ENCODE measurements at places on chromosomes 4 and X.
A peak's percentile ranks its signal among the peaks of the same experiment; 100 is the strongest.

- DNase-seq: no peak
Observed at GRCh38 chr4:176788248-176788647, 4.5 kb downstream of the VEGFC start.

GRCh38 chrX:104351173-104351769 lies 96.5 kb upstream of the ESX1 start:
- DNase-seq: peak; percentile 81

- peak; percentile 91 for DNase-seq
Observed at GRCh38 chr4:152972821-152973628, 36.9 kb downstream of the FHDC1 start.

DNA sequence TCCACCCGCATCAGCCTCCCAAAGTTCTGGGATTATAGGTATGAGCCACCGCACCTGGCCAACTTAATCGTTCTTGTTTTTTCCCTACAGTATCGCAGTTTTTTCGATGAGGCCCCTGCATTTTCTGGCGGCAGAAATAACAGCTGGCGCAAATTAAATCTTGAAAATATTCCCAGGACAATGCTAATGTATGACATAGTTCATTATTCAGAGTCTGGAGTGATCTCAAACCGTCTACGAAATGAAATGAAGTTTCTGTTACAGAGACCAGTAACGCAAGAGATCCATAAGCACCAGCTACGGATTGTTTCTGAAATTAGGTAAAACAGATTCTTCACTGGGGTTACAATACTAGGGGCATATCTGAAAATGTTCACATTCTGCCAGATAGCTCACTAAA lies 27.3 kb downstream of the CXorf58 start:
- DNase-seq: peak; percentile 27

- peak; percentile 66 for DNase-seq
Observed at GRCh38 chrX:134749706-134750445, 91.6 kb upstream of the PLAC1 start.

DNA sequence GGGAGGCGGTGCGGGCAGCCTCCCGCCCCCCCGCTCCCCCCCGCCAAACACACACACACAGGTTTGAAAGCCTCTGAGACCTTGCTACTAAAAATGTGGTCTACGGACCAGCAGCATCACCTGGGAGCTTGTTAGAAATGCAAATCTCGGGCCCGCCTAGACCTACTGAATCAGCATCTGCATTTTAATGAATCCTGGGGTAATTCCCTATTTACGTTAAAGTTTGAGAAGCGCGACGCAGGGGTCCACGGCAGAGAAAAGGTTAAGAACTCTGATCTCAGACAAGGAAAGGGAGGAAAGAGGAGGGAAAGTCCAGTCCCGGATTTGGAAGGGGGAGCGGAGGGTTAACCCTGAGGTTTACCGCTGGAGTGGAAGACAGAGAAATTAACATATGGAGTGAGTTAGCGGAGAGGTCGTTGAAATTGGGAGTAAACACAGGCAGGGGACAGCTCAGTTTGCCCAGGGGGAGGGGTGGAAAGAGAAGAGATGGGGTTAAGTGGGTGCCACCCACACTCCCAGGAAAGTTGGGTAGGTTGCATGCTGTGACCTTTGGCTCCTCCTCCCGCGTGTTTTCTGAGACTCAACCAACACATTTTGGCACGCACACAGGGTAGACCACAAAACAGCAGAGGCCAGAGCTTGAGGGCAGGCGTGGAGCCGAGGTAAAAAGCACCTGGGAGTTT lies 483.6 kb downstream of the BCOR start:
- no peak for DNase-seq

DNA sequence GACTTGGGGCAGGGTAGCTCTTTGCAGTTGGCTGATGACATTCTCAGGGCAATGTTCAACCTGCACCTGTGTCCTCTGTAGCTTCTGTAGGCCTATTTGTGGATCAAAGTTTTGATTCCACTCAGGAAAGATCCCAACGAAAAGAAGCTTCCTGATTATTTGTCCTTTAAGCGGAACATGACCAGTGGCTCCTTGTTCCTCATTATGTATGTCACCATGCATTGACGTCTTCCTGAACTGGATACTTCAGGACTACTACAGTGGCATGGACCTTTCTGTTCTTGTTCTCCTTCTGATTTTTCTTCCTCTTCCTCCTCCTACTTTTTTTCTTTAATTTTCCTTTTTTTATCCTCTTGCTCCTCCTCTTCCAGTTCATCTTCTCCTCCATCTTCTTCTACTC lies 62.4 kb downstream of the NBDY start:
- no peak for DNase-seq

DNA sequence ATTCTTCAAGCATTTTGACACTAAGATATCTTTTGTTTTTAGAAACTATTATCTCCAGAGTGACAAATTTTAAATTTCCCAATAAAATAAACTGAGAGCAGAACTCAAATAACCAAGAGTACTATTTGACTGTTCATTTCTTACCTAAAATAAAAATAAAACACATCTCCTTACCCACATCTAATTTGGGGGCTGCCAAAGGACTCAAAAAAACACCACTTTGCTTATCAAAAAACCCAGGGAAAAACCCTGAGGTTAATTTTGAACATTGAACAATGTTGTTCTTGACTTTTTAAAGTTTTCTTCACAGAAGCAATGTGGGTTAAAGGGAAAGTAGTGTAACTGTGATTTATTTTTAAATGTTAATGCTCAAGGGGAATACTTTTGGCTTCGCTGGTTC lies 243.0 kb upstream of the HHIP start:
- DNase-seq: no peak

GRCh38 chr4:152534541-152535359 lies 1.1 kb downstream of the FBXW7 start:
- DNase-seq: peak; percentile 12

GRCh38 chr4:11628093-11628725 lies 199.5 kb upstream of the HS3ST1 start:
- no peak for DNase-seq

DNA sequence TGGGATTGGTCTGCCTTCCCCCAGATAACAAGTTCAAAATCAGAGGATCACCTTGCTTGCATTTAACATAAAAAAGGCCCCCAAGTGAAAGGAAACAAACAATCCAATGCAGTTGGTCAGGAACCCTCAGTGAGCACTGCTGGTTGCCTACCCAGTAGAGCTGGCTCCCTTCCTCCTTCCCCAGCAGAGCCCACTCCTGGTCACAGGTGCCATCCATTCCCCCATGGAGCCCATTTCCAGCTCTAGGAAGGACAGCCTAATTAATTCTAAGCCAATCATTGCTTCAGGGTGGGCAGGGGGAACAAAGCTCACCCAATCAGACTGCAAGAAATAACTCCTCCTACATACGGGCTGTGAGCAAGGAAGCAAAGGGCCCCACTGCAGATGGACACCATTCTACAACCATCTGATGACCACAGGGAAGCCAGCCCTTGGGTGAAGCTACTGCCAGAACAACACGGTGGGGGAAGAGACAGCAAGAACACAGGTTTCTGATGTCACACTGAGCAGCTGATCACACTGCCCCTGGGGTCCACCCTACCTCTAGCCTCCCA lies 86.5 kb downstream of the SH3KBP1 start:
- no peak for DNase-seq

GRCh38 chr4:152117933-152118507 lies 357.2 kb upstream of the GATB start:
- no peak for DNase-seq

GRCh38 chr4:162869157-162869556 lies 297.5 kb downstream of the NAF1 start:
- DNase-seq: no peak

DNA sequence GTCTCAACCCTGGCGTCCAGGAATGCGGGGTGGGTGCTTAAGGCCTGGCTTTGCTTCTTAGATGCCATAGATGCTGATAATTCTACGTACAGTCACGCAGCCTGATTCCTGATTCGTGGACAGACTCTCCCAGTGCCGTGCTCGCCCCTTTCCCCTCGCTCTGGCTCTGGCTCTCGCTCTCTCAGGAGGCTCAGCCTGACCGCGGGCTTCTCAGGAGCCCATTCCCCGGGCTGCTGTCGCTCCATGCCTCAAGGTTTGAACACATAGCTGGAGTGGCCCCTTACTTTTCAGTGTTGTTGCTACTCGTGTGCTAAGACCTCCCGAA lies 59.2 kb upstream of the ZC4H2 start:
- DNase-seq: peak; percentile 45

GRCh38 chr4:188061083-188061482 lies 48.3 kb downstream of the TRIML2 start:
- DNase-seq: no peak

DNA sequence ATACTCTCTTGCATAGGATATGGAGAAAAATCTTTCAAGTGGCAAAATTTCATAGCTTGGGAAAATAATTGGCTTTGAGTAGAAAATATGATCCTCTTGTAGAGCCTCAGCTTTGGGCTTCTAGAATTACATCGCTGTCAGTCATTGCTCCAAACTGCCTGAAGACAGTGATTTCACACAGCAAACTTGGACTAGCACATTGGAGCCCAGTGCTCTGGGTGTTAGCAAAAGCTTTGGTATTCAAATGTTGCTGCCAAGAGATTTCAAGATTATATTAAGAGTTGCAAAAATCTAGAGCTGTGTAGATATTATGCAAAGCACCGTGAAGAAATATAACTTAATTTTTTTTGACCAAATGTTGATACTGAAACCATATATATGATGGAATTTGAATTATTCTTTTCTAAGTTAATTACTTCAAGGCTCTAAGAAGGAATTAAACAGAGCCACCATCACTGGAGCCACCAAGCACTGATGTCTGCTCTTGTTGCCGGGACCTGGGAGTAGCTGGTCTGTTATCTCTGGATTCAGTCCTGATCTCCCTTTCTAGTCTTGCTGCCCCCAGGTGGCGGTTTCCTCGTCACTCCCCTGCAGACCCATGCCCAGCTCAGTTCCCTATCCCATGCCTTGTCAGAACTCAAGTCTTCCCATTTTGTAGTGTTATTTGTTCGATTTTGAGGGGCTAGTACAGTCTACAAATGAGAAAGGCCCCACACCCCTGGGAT lies 260.7 kb upstream of the SFRP2 start:
- peak; percentile 90 for DNase-seq

GRCh38 chr4:87947381-87948160 lies 27.9 kb upstream of the SPP1 start:
- DNase-seq: no peak

DNA sequence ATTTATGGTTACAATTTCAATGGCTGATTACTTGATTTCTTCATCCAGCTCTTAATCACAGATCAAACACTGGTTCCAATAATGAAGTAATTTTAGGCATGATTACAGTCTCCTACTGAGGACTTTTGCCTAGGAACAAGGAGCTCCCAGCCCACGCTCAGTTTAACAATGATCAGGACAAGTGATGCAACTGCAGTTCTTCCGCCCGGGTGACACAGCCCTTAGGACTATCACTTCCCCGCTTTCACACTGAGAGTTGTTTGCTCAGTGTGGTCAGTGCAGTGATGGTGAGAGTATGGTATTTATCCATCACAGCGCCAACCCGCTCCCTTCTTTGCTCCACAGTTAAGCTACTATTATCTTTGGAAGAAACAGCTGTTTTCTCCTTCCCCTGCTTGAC lies 203.2 kb upstream of the MBNL3 start:
- no peak for DNase-seq

DNA sequence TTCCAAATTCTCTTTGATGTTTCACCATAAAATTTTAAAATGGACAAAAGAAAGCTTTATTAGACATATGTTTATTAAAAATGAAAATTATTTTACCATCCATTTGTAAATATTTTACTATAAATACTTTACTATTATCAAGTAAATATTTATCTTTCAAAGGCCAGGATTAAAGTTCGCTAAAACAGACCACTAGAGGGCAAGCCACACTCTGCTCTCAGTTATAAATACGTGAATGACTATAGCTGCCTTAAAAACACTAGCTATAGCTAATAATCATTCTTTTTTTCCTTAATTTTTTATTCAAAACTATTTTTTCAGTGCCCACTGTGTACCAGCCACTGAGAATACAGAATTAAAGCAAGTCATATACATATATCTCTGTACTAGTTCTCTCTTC lies 38.6 kb downstream of the UNC5C start:
- no peak for DNase-seq

- DNase-seq: no peak
Observed at GRCh38 chrX:21778236-21778635, 20.3 kb upstream of the SMPX start.

DNA sequence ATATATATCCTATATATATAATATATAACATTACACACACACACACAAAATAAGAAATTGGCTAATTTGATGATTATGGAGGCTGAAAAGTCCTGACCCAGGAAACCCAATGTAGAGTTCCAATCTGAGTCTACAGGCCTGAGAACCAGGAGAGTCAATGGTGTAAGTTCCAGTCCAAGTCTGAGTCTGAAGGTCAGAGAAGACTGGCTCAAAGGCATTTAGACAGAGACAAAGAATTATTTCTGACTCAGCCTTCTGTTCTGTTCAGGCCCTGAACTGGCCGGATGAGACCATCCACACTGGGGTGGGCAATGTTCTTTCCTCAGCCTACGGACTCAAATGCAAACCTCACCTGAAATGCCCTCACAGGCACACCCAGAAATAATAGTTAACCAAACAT lies 60.6 kb upstream of the STX18 start:
- no peak for DNase-seq

Measured in AG10803 (cell line).